AG08396 (cell line): ENCODE measurements at places on chromosomes 11 and 22.

DNA sequence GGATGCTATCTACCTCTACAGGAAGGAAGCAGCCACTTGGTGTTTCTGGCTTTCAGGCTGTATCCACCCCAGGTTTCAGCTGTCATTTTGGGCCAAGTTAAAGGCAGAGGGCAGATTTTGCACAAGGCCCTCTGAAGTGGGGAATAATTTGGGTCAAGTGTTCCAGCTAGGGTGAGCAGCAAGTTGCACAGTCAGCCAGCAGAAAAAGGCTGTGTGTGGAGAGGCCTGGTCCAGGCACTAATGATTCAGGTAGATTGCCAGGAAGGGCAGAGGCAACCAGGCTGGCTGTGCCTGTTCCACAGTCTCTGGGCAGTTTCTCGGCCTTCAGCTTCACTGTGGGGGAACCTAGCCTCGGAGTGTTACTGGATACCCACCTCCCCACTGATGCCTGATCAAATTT is 8.6 kb upstream of the ELF5 start:
- DNase-seq: no peak

DNA sequence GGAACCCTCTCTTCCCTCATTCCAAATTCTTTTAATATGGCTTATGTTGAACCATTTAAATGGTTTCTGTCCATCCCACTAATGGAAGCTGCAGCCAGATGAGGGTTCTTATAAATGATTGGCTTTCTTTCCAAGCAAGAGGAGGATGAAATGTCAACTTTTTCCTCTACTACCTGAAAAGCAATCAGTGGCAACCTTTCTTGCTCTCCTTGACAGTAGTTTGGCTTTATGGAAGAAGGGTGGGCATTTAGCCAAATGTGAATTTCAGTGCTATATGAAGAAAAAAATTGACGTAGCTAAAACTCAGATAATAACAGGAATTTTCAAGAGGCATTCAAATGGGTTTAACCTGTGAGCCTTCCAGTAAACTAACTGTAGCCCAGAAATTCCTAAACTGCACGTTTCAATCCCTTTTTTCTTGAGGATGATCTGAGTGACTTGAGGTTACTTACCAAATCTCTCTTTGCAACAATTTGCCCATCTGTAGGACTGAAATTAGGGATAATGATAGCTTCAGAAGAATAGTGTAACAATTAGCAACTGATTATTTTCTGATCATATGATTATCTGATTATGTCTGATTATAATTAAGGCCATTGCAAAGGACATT is 90.9 kb downstream of the EXT2 start:
- no peak for DNase-seq

GRCh38 chr11:58059007-58059350 is 28.2 kb downstream of the OR6Q1 start:
- peak; percentile 58 for DNase-seq

DNA sequence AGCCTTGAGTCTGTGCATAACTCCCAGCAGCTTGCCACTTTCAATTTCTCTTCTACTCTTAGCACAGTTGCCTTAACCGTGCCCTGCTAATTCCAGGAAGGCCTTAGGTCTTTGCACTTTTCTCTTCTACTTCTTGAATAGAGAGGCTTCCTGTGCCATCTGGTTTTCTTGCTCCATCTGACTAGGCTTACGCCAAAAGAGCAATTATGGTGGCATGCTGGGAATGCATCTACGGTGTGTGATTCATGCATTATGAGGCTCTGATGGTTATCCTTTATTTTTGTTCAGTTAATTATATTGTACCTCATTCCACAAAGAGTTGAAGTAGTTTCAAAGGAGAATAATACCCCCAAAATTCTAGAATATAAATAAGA is 29.4 kb downstream of the SIK2 start:
- DNase-seq: peak; percentile 55

GRCh38 chr11:27842290-27842689 is 142.0 kb upstream of the BDNF start:
- no peak for DNase-seq

DNA sequence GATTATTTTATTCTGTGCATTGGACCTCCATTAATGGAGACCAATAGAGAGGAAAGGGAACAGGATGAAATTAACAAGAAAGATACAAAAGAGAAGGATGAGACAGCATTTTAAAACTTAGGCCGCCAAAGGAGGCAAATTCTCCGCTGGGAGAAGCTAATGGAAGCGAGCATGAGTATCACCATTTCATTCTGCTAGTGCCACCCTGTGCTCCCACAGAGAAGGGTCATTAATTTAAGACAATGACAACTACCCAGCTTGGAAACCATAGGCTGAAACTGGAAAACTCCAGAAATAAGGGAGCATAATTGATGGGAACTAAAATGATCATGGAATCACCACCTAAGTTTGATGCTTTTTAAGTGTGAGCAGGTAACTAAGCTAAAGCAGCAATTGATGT is 69.2 kb downstream of the SLC36A4 start:
- no peak for DNase-seq

- DNase-seq: no peak
Measured at GRCh38 chr11:95148938-95149337, 59.3 kb downstream of the ENDOD1 start.

GRCh38 chr11:3213659-3214419 is 4.8 kb downstream of the MRGPRG start:
- DNase-seq: no peak

- DNase-seq: no peak
Measured at GRCh38 chr11:10898003-10898762, 40.3 kb upstream of the ZBED5 start.

DNA sequence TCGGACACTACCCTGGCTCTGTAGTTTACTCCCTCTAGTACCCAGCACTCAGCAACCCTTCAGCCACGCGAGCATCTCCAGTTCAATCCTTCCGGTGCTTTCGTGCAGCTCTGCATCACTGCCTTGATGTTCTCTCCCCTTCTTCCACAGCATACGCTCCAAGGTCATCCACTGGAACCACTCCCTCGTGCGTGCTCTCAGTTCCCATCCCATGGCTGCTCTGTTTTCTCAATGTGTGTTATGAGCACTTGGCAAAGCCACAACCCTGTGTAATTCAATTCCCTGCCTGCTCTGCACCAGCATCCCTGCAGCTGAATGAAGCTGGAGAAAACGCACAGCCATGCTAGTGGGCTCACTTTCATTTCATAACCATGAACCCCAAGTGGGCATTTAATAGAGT is 38.5 kb upstream of the NFRKB start:
- DNase-seq: no peak

DNA sequence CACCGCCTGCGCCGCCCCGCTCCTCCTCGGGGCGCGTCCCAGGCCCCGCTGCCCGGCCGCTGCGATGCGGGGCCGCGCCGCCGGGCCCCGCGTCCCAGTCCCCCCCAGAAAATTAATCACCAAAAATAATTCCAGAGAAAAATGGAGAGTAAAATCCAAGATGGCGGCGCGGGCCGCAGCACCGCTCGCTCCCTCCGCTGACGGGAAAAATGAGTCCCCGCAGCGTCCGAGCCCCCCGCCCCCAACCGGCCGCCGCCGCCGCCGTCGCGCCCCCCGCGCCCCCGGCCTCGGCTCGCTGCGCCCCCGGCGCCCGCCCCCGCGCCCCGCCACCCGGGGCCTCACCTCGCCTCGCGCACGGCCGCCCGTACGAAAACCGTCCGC is at the start of gene KMT5B:
Gene KMT5B (minus strand): TSS at position 162 of the 381 bp plus-strand sequence. CDS start 23,220 bp downstream, outside the sequence.
- peak; percentile 59 for DNase-seq

DNA sequence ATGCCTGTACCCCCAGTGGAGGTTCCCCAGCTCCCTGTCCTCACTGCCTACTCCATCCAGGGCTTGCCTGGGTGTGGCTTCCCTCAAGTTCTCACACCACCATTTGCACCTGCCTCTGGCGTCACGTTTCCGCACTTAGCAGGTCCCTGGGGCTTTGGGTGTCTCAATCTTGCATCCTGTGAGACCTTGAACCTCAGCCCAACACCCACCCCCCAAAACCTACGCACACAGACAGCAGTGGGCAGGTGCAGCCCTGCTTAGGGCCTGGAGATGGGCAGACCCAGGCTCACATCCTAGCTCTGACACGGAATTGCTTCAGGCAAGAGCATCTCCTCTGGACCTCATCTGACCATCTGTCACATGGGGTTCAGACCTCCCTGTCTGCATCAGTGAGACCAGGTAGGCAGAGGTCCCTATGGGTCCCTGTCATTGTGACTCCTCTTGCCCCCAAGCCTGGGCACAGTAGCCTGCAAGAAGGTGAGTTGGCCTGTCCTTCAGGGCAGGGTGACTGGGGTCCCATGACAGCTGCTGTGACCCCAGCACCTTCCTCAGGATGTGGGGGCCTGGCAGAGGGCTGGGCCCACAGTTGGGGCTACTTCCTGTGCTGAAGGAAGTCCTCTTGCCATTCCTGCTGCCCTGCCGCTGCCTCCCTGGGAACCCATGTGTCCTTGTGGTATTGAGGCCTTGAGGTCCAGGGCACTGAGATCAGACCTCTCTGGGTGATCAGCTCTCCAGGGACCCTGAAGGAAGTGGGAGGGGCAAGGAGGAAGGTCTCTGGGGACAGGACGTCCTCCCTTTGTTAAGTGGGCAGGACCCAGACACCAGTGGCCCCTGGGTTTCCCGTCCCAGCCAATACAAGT is 2.0 kb downstream of the SIPA1 start:
- no peak for DNase-seq

DNA sequence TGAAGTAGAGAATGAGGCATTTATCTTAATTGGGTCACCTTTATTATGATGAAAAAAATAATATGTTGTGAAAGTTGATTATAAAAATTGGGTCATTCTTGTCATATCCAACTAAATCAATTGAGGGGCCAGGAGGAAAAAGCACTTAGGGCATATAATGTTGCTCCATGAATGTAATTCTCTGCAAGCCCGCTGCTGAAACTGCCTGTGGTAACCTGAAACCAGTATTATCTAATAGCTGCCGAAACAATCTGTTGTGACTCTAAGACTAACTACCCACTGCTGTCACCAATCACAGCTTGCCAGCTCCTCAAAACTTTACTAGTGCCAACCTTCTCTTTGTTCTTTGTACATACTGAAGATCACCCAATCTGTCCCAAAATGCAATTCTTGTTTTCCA is 115.8 kb downstream of the ATG16L2 start:
- no peak for DNase-seq

DNA sequence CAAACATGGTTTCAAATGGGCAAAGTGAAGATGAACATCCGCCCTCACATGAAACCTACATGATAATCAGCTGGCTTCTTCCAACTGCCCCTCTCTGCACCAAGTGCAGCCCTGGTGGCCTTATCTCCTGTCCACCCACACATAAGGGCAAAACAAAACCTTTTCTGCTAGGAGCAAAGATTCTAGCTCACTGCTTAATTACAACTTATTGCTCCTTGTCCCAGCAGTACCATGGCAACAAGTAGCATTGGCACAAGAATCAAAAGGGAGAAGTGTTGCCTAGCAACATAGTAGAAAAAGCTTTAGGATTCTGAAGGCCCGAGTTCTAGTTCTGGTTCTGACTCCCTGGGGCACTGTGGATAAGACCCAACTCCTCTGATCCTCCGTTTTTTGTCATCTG is 68.7 kb upstream of the BMAL1 start:
- DNase-seq: no peak

DNA sequence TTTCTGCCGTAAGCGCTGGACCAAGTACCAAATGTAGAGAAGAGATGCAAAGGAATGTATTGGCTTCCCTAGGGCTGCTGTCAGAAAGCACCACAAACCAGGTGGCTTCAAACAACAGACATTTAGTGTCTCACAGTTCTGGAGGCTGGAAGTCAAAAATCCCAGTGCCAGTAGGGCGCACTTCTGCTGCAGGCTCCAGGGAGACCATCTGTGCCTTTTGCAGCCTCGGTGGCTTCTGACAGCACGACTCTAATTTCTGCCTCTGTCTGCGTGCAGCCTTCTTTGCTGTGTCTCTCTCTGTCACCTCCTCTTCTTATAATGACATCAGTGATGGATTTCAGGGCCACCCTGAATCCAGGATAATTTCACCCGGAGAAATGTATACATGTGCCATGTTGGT is 2.8 kb downstream of the APOL6 start:
- no peak for DNase-seq

DNA sequence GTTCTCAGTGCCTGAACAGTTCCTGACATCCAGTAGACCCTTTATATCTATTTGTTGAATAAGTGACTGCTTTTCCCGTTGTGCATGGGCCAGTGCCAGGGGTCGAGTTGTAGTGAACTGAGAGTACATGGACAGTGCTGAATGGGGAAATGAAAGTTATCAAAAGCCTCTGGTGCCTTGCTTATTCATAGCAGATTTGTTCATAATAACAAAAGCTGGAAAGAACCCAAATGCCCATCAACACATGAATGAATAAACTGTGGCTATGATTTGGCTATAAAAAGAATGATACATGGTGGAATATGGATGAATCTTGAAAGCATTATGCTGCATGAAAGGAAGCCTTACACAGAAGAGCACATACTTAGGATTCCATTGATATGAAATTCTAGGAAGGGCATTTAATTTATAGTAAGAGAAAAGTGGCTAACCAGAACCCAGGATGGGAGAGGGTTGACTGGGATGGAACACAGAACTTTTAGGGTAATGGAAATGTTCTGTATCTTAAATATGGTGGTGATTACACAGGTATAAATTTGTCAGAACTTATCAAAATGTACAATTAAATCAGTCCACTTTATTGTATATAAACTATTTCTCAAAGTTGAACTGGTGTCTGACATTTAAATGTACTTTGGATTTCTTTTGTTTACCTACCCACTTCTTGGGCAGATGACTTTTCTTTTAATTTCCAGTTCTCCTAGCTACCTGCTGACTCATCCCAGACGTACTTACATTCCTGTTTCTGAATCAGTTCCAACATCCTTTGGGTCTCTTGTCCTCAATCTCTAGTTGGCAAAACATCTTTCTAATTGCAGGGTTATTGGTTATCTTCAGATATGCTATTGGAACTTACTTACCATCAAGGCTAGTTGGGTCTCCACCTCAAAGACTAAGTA is 42.8 kb downstream of the PACS1 start:
- peak; percentile 29 for DNase-seq

DNA sequence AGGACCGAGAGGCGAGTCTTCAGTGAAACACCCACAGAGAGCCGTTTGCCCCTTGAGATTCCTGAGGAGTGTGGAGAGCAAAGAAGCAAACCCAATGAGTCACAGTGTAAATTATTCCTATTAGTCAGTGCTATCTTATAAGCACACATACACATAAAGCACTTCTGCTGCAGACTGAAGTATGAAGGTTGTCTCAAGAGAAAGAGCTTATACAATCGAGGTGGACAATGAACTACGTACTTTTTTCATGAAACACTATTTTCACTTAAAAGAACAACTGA is 37.3 kb downstream of the GALNT18 start:
- peak; percentile 67 for DNase-seq

- DNase-seq: no peak
Measured at GRCh38 chr11:121394785-121395184, 57.3 kb upstream of the SORL1 start.

- DNase-seq: no peak
Measured at GRCh38 chr11:79232346-79232745, 208.5 kb downstream of the TENM4 start.

- DNase-seq: no peak
Measured at GRCh38 chr11:93295921-93296575, 34.5 kb upstream of the DEUP1 start.
